ENCODE measurements at places on chromosomes 5 and 9.

DNA sequence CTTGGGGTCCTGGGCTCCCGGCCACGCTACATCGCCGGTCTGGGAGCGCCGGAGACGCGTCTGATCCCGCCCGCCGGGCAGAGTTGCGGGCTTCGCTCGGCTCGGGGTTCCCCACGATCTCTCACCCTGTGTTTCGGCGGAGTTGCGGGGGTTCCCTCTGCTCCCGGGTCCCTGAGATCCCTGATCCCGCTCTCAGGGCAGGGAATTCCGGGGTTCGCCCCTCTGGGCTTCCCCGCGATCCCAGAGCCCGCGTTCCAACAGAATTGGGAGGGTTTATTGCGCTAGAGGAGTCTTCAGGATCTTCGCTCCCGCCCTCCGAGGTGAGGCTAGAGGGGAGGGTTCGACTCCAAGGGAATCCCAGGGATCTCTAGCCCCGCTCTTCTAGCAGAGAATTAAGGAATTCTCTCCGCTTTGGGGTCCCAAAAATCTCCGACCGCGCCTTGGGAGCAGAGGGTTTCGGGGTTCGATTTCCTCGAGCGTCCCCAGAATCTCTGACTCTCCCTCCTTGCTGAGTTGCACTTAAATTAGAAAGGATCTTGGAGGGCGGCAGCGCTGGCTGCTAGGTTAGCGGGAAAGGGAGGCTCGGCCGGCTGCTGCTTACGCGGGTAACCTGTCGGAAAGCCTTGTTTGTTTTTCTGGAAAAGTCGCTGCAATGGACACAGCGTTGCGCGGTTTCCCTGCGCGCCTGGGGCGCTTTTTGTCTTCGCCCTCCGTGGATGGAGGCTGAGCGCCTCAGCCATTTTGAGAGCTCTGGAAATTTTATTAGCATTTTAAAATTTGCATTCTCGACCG is 1.3 kb downstream of the DMRT1 start:
- no peak overlapping the region for H3K4me3 ChIP-seq
- H3K36me3 ChIP-seq: no peaks in the 10 kb centered on the region
- no peaks in the 10 kb centered on the region for H3K4me1 ChIP-seq

- H3K4me1 ChIP-seq: no peaks in the 10 kb centered on the region
- H3K4me3 ChIP-seq: no peak overlapping the region
- DNase-seq: no peak
- H3K27ac ChIP-seq: no peak overlapping the region
Observed at GRCh38 chr5:113359419-113359818, 75.4 kb downstream of the TSSK1B start.

- no peak overlapping the region for H3K4me3 ChIP-seq
- peak; percentile 90 for DNase-seq
Observed at GRCh38 chr5:145237843-145238242, 597.3 kb downstream of the PRELID2 start.

- H3K4me3 ChIP-seq: no peak overlapping the region
- no peaks in the 10 kb centered on the region for H3K27me3 ChIP-seq
- H3K36me3 ChIP-seq: no peaks in the 10 kb centered on the region
- no peak for DNase-seq
- H3K27ac ChIP-seq: no peak overlapping the region
Observed at GRCh38 chr5:133824661-133825254, 143.7 kb downstream of the C5orf15 start.

GRCh38 chr5:113548396-113548795 is 34.9 kb downstream of the YTHDC2 start:
- no peak overlapping the region for H3K27ac ChIP-seq
- H3K27me3 ChIP-seq: no peaks in the 10 kb centered on the region
- no peak for DNase-seq
- H3K36me3 ChIP-seq: peaks cover 25% of the 10 kb centered on the region

Measured in A673 (cell line).